ENCODE measurements at places on chromosomes 5 and 9.

DNA sequence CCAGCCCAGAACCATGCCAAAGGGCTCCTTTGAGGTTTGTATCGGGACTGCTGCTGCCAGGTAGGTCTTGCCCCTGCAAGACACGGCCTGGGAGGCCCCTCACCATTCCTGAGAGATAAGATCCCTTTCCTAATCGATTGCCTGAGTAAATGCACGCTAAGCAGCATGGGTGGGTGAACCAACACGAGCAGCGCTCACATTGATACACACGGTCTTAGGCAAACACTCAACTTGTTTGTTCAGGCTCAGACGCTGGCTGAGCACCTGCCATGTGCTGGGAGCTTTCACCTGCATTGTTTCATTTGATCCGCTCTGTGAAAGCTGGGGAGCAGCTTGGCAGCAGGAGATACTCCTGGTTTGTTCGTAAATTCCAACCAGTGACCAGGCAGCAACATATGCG lies 76.9 kb upstream of the NEURL1B start:
- DNase-seq: no peak

DNA sequence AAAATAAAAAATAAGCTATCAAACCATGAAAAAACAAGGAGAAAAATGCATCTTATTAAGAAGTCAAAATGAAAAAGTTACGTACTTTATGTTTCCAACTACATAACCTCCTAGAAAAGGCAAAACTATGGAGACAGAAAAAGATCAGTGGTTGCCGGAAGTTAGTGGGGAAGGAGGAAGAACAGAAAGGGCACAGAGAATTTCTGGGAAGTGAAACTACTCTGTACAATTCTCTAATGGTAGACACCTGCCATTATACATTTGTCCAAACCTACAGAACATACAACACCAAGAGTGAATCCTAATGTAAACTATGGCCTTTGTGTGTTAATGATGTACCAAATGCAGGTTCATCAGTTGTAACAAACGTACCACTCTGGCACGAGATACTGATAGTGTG lies 25.3 kb downstream of the SMU1 start:
- no peak for DNase-seq

- no peak for DNase-seq
Measured at GRCh38 chr9:93652604-93653592, 76.5 kb downstream of the PHF2 start.

GRCh38 chr5:88557881-88558280 lies 289.2 kb upstream of the TMEM161B start:
- DNase-seq: no peak

- no peak for DNase-seq
Measured at GRCh38 chr9:37776328-37776727, 8.5 kb downstream of the EXOSC3 start.

DNA sequence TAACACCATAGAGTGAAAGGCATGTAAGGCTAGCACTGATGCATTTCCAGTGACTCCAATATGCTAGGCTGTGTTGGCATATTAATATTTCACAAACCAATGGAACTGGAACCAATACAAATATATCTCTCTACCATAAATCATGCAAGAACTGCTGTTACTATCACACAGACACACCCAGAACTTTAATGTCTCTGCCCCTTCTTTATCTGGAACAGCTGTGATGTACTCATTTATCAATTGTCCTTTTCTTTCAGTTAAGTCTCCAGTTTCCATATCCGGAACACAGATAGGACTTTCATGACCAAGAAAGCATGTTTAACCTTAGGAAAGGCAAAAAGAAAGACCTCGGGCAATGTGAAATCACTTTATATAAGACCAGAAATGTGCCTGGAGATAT lies 70.3 kb downstream of the SPTLC1 start:
- DNase-seq: no peak

DNA sequence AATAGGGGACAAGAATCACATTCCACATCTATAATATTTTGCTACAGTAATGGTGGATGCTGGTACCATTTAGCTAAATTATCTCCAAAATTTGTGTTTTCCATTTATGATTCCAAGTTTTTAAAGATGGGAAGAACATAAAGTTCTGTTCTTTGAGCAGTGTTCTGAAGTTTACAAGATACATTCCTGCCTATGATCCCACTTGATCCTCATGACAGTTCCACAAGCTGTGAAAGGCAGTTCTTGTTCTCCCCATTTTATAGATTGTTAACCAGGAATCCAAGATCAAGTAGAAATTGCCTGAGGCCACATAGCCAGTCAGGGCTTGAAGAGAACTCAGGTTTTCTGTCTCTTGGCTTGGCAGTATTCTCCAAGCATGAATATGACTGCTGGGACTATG lies 257.3 kb downstream of the NR3C1 start:
- DNase-seq: no peak

DNA sequence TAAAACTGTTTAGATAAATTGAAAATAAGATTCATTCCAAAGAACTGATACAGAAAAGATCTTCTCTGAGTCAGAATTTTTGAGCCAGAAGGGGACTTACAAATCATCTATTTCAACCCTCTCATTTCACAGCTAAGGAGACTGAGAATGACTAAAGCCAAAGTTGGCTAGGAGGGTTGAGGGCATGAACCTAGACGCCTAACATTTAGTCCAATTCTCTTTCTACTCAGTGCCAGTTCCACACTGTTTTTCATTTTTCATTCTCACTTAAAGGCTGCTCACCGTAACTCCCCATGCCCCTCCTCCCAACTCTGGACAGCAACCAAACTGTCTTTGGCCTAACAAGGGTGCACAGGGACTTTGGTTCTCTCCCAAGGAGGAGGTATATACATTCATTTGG lies 364.0 kb downstream of the NDUFS4 start:
- no peak for DNase-seq

- no peak for DNase-seq
Measured at GRCh38 chr5:95641741-95642220, 4.8 kb upstream of the RFESD start.

GRCh38 chr9:114012126-114012525 lies 66.0 kb downstream of the AMBP start:
- DNase-seq: no peak

DNA sequence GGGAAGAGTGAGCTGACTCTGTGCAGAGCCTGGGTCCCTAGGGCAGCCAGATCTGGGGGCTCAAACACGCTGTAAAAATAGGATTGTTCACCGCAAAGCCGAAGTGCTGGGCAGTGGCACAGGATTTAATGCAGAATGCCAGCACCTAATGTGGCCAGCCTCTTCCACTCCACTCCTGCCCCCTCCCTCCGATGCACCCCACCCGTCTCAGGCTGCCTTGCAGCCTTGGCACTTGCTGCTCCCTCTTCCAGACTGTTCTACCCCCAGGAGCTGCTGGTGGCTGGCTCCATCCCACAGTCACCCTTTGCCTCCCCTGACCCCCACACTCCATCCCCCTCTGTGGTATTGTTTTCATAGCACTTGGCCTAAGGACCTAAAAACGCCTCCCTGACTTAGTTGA lies 86.2 kb downstream of the SEMA4D start:
- DNase-seq: no peak

DNA sequence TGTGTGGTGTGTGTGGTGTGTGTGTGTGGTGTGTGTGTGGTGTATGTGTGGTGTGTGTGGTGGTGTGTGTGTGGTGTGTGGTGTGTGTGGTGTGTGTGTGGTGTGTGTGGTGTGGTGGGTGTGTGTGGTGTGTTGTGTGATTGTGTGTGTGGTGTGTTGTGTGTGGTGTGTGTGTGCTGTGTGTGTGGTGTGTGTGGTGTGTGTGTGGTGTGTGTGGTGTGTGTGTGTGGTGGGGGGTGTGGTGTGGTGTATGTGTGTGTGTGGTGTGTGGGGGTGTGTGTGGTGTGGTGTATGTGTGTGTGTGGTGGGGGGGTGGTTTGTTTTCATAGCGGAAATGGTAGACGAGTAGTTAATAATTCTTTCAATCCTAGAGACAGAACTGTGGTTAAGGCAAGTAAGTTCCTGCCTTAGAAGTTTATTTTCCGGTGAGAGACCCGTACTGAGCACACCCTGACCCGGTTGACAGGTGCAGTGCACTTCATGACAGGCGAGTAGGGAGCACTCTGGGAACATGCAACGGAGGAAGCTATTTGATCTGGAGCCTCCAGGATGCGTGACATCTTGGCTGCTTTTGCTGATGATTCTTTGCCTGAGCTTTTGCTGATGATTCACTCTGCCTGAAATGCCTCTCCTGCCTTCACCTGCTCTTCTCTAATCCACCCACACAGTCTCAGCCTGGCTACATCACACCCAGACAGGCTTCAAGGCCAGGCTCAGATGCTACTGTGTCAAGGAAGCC lies 21.7 kb upstream of the FAT2 start:
- DNase-seq: peak; percentile 64

DNA sequence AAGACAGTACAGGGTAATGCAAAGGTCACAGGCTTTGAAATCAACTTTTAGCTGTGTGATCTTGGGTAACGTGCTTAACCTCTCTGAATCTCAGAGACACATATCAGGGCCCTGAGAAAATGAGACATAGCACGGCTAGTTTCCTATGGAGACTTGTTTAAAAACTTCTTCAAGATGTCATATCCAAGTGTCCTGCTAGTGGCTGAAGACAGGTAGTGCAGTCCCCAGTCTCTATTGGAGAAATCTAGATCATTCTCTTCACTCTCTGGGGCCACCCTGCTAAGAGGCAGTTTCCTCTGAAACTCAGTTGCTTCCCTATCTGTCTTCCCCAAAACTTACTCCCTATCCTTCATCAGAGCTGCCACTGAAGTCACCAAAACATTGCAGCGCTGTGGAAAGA lies 30.3 kb upstream of the GRXCR2 start:
- DNase-seq: no peak

GRCh38 chr5:166262395-166262794 lies 2029.0 kb upstream of the WWC1 start:
- no peak for DNase-seq

Measured in CD4-positive, alpha-beta T cell treated with Interleukin-6 at 100 ng/mL for 8 hours (primary cell).